Tibial nerve (tissue), 4 donors: ENCODE measurements at places on chromosomes 7 and 10. TPM values are rescaled to one million over a fixed set of nuclear protein-coding genes. Genes with fewer than 3 reads are reported as not detected.

HKDC1 gene
- 11.1 TPM for total RNA-seq

SUN3 gene
- not detected for total RNA-seq

ZNF467 gene
- 15.9 TPM for total RNA-seq

SLC16A9 gene
- total RNA-seq = 1.8 TPM

PNLIPRP1 gene
- not detected for total RNA-seq

PPP1R3A gene
- not detected for total RNA-seq

CAMK2B gene
- 14.7 TPM for total RNA-seq

TMEM273 gene
- 24.0 TPM for total RNA-seq

GRCh38 chr7:32894171-32894570 lies 2.6 kb upstream of the KBTBD2 start:
- no peak for DNase-seq

- no peak for DNase-seq
These were observed 491.1 kb upstream of the AKR1E2 start for GRCh38 chr10:4334871-4335270.

DNA sequence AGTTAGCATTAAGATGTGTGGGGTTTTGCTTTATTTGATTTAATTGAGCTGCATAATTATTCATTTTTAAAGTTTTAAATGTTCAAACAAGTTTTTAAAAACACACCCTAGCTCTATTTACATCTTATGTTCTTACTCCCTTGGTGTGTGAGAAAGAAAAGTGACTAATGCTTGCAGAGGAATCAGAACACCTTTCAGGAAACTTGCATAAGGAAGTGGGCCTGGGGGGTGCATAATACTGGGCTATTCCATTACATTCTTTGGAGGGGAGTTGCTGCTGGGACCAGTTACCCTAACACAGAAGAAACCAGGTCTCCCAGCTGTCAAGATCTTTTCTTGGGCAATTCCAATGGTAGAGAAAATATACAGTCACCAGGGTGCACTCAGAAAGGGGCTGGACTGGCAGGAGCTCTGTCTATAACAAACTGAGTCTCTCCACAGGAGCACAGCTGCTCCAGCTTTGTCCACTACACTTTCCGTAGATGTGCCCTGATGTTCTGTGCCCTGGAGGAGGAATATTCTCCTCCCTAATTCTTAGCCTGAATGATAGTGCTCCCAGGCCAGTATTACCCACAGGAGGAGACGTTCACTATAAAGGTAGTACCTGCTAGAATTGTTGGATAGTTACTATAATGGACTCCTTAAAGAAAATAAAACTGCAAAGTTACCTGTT lies 304.2 kb downstream of the CDC14C start:
- no peak for DNase-seq

DNA sequence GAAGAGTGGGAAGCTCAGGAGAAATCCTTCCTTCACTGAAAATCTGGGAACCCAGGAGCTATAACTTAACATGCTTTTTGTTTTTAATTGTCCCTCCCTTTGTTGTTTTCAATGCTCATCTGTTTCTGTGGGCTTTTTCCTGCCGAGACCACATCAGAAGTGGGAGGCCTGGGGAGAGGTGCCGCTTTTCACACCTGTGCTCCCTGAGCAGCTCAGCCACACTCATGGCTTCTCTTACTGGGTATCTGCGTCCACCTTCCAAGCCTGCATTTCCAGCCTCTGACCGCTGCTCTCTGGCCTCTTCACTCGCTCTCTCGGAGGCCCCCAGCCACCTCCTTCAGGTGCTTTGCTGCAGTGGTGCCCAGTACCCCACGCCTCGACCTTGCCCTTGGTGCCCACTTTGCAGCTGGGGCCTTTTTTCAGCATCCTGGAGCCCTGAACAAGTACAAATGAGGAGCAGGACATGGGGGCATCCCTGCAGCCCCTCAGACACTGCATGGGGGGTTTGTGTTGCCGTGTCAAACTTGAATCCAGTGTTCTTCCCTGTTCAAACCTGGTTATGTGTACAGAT lies 9.9 kb downstream of the C7orf57 start:
- no peak for DNase-seq

- DNase-seq = no peak
These were observed 36.7 kb downstream of the CFAP46 start for GRCh38 chr10:132905661-132906060.

- no peak for DNase-seq
These were observed 103.5 kb downstream of the AGMO start for GRCh38 chr7:15457990-15458955.

DNA sequence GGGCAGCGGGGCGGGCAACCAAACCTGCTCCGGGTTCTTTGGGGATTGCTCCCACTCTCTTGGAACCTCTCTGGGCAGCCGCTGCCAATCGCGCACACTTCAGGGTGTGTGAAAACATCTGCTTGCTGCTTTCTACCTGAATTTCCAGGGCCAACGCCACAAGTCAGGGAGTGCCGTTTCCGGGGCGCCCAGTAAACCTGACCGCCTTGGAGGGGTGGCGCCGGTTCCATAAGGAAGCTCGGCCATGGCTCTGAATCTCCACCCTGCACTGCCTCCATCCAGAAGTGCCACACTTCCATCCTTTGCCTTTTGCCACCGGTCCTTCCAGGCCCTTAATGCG lies 679 bp upstream of the AFAP1L2 start:
- no peak for DNase-seq

DNA sequence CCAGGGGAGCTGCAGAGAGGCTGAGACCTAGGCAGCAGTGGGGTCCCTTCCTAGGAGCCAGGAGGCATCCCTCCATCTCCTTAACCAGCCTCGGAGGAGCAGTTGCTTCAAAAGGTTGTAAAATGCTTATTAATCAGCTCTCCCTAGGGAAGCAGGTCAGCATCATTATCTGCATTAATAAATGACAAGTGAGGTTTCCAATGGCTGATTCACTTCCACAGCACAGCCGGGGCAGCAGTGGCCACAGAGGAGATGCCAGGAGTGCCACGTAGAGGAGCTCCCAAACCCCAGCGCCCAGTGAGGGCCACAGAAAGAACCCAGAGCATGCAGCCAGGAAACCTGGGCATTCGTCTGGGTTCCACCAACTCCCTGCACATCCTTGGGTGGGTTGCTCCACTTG lies 8.2 kb upstream of the NPFFR1 start:
- no peak for DNase-seq

- DNase-seq = no peak
These were observed 103.6 kb downstream of the DYNC2I1 start for GRCh38 chr7:158959954-158960353.

GRCh38 chr10:63553473-63553872 lies 32.3 kb downstream of the REEP3 start:
- DNase-seq = no peak

DNA sequence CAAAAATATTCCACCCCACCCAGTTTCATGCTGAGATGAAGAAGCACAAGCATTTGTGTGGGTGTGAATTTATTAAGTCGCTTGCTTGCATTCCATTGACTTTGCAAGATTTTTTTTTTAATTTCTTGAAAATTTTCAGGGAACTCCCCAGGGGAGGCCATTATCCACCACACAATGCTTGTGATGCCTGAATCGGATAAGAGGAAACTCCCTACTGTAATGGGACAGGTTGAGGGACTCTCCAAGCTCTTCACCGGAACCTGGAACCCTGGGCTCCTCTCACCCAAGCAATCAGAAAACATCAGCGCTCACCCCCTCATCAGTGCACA lies 153.6 kb upstream of the ZMIZ1 start:
- no peak for DNase-seq

GRCh38 chr10:22656036-22656435 lies 58.3 kb downstream of the PIP4K2A start:
- no peak for DNase-seq

- DNase-seq = no peak
These were observed 27.2 kb downstream of the CCM2 start for GRCh38 chr7:45026984-45027773.

DNA sequence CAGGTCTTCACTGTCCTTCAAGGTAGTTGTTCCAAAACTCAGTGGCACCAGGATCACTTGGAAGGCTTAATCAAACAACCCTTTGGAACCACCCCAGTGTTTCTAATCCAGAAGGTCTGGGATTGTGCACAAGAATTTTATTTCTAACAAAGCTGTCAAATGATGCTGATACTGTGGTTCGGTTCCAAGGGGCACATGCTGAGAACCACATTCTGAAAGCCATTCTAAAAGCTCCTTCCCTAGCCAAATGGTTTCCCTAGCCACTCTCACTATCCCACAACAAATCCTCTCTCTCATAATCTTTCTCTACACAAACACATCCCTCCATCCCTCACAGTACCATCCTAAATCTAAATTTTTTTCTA lies 52.1 kb downstream of the MACC1 start:
- no peak for DNase-seq
